Spinal cord (tissue), 10 donors: ENCODE measurements at places on chromosomes 5 and 9. TPM values are rescaled to one million over a fixed set of nuclear protein-coding genes. Genes with fewer than 3 reads are reported as not detected.
A peak's percentile ranks its signal among the peaks of the same experiment; 100 is the strongest.

DNA sequence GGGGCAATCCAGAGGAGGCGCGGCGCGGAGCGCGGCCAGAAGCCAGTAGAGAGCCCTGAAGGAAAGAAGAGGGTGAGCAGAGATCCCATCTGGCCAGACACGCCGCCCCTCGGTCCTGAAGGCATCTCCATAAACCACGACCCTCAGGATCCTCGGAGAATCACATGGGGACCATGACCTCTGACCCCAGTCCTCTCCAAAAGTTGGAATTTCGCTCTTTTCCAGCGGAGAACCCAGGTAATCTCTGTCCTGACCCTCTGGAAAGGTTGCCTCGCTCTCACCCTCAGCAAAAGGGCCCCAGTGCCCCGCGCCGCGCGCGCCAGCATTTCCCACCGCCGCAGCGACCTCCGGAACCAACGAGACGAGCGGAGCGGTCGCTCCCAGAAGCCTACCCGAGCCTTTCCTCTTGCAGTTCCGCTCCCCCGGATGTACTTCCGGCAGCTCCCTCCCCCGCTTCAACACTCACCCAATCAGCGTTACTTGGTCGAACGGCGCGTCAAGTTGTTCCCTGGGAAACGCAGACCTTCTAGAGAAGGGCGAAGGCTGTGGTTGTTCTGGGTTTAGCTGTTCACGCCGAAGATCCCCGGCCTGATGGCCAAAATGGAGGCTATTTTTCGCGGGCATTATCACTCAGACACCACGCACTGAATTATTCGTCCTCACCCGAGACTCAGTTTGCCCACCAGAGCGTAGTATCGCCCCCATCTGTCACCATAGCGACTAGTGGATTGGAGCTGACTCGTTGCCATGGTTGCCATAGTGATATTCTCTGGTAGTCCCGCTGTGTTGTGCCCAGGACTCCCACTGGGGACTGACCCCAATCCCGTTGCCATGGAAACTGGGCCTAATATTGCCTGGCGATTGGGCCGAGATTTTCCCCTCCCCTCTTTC is at the start of gene STOML2:
STOML2 (minus strand) TSS at position 363 of the 891 bp plus-strand sequence; CDS start at position 326, 37 bp downstream.
- peak; percentile 99 for DNase-seq

GRCh38 chr9:734831-735511 is 106.5 kb upstream of the DMRT1 start:
- DNase-seq = no peak

DNA sequence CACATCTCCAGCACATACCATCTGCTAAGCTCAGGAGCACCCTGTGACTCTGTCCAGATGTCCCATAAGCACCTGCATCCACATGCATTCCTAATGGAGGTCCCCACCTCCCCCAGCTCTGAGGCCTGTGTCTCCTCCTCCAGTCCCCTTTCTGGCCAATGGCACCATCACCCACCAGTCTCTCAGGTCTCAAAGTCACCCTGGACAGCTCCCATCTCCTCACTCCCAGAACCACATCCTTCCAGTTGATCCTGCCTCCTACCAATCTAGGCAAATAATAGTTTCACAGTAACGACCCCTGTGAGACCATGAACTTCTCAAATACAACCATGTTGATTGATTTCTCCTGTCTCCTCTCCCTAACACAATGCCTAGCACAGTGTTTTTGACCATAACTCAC is 40.1 kb downstream of the GGTA1 start:
- DNase-seq = no peak

DNA sequence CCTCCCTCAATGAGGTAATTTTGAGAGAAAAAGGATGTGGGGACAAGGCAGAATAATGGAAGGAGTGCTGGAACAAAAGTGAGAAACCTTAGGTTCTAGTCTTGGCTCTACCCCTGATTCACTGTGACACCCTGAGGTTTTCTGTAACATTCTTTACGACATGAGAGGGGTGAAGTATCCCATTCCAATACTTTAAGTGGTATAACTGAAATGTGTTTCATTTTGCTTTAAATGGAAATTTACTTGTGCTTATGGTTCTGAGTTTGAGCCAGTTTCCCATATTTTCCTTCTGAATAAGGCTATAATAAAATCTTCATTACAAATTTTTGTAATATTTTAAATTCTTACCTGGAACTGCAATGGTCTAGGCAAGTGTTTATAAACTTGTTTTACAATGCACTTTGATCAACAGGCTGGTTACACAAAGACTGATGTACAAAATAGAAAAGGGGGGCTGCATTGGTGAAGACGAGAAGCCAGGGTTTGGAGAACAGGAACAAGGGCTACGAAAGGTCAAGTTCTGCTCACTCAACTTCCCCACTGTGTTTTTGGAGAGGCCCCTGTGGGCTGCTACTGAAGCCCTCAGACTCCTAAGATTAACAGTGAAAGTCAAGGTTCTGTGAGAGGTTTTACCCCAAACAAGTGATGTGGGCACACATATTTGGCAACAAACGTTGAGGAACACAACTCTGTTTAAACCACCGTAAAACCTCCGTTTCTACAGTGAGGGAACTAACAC is 171.9 kb upstream of the ELL2 start:
- no peak for DNase-seq

ADAMTS6 gene
- total RNA-seq = 22.0 TPM

SLC34A3 gene
- not detected for total RNA-seq

- DNase-seq = no peak
Measured at GRCh38 chr9:117411547-117411946, 3.3 kb downstream of the ASTN2 start.

- no peak for DNase-seq
Measured at GRCh38 chr9:14937216-14937615, 27.0 kb upstream of the FREM1 start.

AGPAT2 gene
- 8.7 TPM for total RNA-seq

PPP2R2B gene
- total RNA-seq = 62.0 TPM

GRCh38 chr5:89575319-89575718 is 692.3 kb upstream of the MEF2C start:
- no peak for DNase-seq

SPINK5 gene
- total RNA-seq = 0.06 TPM

- DNase-seq = no peak
Measured at GRCh38 chr5:79263290-79263689, 27.4 kb downstream of the JMY start.

CYLC2 gene
- total RNA-seq = not detected

GRCh38 chr5:170082701-170083100 is 23.0 kb upstream of the FOXI1 start:
- DNase-seq = no peak

- DNase-seq = no peak
Measured at GRCh38 chr5:150229571-150229970, 39.7 kb downstream of the SLC6A7 start.

PRSS3 gene
- total RNA-seq = 3.0 TPM

GRCh38 chr5:19488786-19489185 is 499.2 kb downstream of the CDH18 start:
- DNase-seq = peak; percentile 18

NR3C1 gene
- total RNA-seq = 79.7 TPM

DNA sequence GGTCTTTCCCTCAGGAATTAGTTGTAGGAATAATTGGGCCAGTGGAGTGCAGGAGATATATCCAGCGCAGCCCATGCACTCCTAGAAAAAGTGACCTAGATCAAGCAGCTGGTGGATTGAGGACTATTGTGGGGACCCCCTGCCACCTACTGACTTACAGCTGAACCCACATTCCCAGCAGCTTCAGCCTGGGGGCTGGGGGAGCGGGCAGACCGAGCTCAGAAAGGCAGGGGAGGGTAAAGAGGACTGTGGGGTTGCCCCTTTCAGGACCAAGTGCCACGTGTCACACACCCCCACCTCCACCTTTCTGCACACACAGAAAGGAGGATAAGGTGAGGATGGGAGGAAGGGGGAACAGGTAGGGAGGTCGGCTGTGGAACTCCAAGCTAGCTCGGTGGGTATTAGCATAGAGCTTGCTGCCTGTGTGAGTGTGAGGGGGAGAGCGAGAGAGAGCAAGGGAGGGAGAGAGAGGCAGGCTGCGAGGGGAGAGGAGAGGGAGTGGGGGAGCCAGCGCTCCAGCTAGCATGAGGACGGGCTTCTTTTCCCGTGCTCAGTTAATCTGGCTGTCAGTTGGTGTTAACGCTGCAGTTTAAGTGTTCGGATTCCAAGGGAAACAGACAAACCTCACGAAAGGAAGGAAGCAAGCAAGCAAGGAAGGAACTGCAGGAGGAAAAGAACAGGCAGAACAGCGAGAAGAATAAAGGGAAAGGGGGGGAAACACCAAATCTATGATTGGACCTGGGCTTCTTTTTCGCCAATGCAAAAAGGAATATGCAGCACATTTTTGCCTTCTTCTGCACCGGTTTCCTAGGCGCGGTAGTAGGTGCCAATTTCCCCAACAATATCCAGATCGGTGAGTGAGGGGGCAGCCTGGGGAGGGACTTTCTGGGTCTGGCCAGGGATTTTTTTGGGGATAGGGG is at the start of gene GRIA1:
GRIA1 (plus strand) TSS at position 553 of the 920 bp plus-strand sequence.
- peak; percentile 61 for DNase-seq

GRCh38 chr9:108182270-108182669 is 673.5 kb downstream of the ACTL7B start:
- no peak for DNase-seq

IFNA2 gene
- not detected for total RNA-seq
